Mammary epithelial cell (primary cell): ENCODE measurements at places on chromosomes 1 and 21. TPM values are rescaled to one million over a fixed set of nuclear protein-coding genes. Genes with fewer than 3 reads are reported as not detected.

Gene INAVA
- 26.5 TPM for total RNA-seq

Gene HRNR
- total RNA-seq: not detected in 2 replicates

Gene RAB3B
- 2.5 and 3.4 TPM in 2 replicates for total RNA-seq

Gene SPRR2D
- total RNA-seq: not detected

Gene FASLG
- total RNA-seq: not detected

Gene TIE1
- not detected for total RNA-seq

Gene RBM11
- 1.3 TPM in 2 replicates for total RNA-seq

- DNase-seq: no peak
These were observed 138.3 kb downstream of the APP start for GRCh38 chr21:26032263-26032662.

DNA sequence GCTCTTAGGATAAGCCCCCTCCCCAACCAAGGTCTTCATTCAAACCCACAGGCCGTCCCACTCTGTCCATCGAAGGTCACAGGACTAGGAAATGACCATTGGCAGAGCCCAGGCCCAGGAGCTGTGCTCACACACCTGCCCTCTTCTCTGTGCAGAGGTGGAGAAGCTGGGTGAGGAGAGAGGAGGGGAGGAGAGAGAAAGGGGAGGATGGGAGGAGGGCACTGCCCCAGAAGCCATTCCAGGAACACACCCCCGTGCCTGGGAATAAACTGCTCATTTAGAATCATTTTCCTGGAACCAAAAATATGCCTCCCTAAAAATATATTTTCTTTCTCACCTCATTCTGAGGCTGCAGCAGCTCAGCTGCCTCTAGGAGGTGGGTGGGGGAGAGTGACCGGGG, 6.4 kb upstream of the SDC3 start:
- DNase-seq: no peak

DNA sequence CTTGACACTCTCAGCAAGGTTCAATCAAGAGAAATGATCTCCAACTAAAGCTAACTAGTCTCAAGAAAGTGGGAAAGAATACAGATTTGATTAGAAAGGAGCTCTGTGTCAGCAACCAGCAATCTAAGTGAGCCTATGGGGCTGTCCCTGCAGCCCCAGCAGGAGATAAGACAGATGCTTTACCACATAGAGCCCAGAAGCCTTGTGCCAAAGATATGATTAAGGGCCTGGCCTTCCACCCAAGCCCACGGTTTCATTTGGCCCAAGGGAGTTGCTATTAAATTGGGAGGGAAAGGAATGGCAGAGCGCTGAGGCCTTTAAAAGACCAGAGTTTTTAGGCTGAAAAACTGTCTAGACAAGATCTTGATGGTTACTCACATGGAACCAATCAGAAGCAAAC, 74.8 kb downstream of the HLCS start:
- no peak for DNase-seq

DNA sequence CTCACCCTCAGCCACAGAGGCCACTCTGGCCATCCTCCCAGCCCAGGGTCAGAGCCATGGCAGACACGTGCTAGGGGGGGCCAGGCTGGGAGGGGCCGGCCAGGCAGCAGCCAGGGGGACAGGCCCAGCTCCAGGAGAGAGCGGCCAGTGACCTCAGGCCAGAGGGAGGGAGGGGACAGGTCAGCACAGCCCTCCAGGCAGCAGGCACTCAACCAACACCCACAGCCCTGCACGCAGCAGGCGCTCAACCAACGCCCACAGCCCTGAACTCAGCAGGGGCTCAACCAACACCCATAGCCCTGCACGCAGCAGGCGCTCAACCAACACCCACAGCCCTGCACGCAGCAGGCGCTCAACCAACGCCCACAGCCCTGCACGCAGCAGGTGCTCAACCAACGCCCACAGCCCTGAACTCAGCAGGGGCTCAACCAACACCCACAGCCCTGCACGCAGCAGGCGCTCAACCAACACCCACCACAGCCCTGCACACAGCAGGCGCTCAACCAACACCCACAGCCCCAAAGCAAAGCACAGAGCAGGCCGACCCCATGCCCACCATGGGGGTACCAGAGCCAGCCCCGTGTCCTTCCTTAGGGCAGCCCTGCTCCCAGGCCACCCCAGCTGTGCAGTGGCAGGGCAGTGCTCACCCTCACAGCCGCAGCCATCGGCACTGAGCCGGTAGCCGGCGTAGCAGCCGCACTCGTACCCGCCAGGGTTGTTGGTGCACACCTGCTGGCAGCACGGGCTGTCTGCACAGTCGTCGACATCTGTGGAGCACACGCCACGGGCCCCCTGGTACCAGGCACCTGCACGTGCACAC, 55.9 kb downstream of the ARHGEF16 start:
- no peak for DNase-seq

DNA sequence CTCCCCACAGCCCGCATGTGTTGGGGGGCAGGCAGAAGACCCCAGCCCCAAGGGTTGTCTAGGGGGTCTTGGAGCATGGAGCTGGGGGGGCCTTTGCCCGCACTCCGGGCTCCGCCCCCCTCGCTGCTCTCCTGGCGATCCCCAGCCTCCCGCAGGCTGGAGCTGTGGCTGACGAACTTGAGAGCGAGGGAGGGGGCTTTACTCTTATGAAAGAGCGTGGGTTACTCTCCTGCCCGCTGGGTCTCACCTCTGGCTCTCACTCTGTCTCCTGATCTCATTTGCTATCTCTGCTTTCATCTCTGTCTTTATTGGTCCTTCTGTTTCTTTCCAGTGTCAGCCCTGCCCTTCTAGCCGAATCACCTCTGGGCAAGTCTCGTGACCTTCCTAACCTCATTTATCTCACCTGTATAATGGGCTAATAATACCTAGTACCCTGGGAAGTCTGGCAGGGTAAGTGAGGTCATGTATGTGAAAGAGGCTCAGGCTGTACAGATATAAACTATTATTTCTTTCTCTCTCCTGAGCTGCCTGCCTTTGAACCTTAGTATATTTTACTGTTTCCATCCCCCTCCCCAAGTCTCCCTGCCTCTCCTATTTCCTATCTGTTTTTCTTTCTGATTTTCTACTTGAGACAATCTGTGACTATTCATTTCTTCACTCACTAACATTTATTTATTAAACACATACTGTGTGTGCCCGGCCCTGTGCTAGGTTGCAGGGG, 731 bp downstream of the EFNA4 start:
- no peak for DNase-seq

- no peak for DNase-seq
These were observed 273.2 kb downstream of the GRIK3 start for GRCh38 chr1:36761113-36761512.

DNA sequence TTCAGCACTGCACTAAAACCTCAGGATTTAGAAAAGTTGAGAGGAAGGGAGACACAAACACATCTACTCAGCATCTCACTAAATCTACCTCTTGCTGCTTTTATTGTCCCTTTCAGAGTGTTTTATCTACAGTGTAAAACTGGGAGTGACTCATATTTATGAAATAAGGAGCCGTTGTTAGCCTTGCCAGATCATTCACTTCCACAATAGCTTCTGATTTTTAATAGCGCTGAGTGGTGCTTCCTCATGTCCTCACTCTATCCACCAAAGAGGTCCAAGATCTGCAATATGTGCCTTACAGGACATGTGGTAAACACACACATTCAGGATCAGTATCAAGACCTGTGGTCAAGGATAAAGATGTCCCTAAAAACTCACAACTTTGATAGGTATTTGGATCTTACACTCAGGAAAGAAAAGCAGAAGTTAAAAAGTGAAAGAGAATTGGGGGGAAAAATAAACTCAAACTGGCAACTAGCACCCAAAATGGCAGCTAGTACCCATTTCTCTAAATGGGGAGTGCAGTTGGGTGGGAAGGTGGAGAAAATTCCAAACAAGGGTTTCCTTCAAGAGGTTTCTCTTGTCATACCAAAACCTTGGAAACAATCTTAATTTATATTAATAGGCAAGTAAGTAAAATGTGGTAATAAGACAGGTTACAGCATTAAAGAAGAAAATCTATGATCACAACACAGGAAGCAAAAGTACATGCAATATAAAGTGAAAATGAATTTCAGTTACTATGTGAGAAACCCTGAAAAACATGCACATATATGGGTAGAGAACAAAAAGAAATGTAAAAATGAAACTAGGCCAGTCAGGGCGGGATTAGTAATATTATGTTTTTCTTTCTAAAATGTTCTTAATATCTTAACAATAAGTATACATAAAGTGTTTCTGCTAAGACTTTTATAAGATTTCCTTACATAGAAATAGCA, 15.9 kb downstream of the DUSP10 start:
- DNase-seq: no peak

DNA sequence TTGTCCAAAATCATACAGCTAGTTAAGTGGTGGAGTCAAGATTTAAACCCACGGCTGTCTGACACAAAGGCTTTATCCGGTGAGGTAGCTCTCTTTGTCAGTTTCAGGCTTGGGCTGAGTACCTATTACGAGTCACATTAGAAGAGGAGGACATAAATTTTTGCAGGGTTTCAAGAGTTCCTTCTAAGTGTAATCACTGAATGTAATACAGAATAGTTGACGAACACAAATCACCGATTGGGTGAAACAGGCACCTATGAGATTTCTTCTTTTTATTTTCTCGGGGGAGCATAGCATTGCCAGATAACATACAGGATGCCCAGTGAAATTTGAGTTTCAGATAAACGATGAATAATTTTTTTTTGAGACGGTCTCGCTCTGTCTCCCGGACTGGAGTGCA, 847 bp downstream of the PSMD4 start:
- DNase-seq: peak; percentile 20

DNA sequence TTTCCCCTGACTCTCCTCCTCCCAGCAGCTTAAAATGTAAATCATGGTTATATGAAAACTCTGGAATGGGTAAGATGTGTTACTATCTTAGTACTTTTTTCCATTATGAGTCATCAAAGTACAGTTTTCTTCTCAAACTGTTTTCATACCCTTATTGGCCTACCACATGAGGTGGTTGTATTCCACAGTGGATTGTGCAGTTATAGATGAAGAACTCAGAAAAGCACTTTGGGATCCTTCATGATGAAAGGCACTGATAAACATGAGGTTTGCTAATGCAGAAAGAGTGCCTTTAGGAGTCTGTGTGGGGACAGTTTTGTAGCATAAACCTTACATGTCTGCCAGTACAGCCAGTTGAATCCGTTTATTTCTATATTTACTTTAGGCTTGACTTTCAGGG, 32.0 kb upstream of the MYOCOS start:
- DNase-seq: no peak

- no peak for DNase-seq
These were observed 11.9 kb downstream of the EXTL2 start for GRCh38 chr1:100882698-100883097.

DNA sequence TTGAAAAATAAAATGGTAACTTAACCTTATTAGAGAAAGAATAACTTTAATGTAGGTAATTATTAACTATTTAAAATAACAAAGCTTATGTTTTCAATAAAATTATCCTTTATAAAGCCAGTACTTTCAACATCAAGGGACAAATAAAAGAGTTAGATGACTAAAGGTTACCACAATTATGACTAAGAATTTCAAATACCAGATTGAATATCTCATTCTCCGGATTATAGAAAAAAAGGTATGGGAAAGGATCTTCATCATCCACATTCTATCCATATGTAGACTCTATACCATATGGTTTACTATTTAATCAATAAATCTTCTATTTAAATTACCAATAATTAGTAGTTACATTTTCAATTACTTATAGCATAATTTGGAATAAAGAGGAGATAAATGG, 62.8 kb downstream of the TOR3A start:
- peak; percentile 50 for DNase-seq

DNA sequence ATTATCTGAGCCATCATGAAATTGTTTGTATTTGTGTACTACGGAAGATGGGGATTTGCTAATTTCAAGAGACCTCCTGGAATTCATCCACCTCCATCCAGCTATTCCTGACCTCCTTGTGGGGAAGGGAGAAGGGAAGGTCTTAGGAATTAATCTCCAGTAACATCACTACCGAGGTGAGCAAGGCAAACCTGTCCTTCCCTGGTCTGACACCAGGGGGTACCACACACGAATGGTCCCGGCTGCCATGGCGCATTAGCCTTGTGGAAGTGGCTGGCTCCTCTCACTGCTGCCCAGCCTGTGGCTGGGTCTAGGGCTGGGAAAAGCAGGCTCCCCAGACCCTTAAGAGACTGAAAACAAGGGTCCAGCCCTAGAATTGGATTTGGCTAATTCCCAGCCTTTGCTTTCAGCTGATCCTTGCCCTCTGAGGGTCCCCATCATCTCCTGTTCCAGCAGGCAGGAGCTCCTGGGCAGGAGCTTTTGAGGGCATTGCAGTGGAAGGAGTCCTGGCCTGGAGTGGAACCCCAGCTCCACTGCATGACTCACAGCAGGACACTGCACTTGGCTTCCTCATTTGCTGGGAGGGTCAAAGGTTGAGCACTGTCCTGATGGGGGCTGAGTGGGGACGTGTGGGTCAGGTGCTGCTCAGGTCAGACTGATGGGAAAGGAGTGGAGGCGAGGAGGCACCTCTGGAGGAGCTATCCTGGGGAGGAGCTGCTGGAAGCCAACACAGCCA, 34.8 kb downstream of the RIMS3 start:
- DNase-seq: no peak

DNA sequence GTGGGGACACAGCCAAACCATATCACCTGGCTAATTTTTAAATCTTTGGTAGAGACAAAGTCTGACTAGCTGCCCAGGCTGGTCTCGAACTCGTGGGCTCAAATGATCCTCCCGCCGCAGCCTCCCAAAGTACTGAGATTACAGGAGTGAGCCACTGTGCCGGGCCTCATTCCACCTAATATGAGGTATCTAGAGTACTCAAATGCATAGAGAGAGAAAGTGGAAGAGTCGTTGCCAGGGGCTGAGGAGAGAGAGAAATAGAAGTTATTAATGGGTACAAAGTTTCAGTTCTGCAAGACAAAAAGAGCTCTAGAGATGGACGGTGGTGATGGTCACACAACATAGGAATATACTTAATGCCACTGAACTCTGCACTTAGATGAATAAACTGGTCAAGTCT, 119.6 kb downstream of the TOMM20 start:
- no peak for DNase-seq

DNA sequence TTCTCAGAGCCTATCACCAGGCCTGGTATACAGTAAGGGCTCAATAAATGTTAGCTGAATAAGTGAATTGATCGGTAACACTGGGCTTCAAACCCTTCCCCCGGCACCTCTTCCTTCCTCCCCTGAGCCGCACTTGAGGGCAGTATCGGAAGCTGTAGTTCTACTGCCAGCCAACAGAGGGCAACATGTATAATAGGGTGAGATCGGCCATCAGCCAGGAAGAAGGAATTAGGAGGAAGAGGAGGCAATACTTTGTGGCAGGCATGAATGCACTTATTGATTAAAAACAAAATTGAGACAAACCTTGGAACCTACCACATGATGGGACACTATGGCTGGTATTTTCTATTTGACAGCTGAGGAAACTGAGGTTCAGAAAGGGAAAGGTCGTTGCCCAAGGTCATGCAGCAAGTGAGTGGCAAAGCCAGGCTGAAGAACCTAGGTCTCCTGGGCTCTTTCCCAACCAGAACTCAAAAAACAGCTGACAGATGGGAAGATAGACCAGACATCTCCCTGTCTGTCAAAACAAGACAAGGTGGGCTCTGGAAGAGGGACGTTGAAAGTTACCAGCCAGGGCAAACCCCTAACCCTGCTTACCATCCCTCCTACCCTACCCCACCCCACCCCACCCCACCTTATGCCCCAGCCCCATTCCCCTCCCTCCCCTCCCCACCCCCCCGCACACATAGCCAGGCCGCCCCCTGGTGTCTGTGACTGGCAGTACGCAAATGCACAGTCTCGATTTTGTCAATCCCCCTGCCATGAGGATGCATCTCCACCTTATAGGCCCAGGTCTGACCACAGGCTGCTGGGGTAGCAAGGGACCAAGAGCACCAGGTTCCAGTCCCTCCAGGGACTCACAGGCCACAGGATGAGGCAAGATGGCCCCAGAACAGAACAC, 107.3 kb upstream of the RUNX3 start:
- no peak for DNase-seq
